ENCODE measurements at places on chromosomes 16 and 17. TPM values are rescaled to one million over a fixed set of nuclear protein-coding genes. Genes with fewer than 3 reads are reported as not detected.

The CD7 gene
- 0.08 TPM for total RNA-seq

The CD300A gene
- total RNA-seq = 0.07 TPM

The CMTM4 gene
- 34.9 TPM for total RNA-seq

The GSDMA gene
- not detected for total RNA-seq

The PLA2G10 gene
- total RNA-seq = not detected

The SLC52A1 gene
- 1.2 TPM for total RNA-seq

The IL4R gene
- 42.8 TPM for total RNA-seq

All from A549 treated with DMSO at 1 μM for 4 hours (cell line).